Activated effector memory CD4-positive, alpha-beta T cell treated with Interleukin-2 at 50 U/mL for 16 hours (primary cell): ENCODE measurements at places on chromosomes 2 and 18.

DNA sequence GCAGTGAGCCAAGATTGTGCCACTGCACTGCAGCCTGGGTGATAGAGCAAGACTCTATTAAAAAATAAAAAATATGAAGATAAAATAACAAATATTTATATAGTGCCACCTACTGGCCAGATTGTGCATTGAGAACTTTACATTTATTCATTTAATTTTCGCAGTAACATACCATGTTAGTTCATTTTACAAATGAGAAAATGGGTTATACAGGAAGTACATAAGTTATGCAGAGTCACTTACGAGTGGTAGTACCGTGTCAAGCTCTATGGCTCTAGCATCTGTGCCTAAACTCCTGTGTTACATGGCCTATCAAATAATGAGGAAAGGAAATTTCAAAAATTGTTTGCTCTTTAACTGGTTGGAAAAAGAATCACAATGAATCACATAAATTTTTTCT is 27.9 kb downstream of the RIF1 start:
- no peak for DNase-seq

GRCh38 chr2:86237172-86237571 is 37.9 kb downstream of the MRPL35 start:
- DNase-seq = no peak

DNA sequence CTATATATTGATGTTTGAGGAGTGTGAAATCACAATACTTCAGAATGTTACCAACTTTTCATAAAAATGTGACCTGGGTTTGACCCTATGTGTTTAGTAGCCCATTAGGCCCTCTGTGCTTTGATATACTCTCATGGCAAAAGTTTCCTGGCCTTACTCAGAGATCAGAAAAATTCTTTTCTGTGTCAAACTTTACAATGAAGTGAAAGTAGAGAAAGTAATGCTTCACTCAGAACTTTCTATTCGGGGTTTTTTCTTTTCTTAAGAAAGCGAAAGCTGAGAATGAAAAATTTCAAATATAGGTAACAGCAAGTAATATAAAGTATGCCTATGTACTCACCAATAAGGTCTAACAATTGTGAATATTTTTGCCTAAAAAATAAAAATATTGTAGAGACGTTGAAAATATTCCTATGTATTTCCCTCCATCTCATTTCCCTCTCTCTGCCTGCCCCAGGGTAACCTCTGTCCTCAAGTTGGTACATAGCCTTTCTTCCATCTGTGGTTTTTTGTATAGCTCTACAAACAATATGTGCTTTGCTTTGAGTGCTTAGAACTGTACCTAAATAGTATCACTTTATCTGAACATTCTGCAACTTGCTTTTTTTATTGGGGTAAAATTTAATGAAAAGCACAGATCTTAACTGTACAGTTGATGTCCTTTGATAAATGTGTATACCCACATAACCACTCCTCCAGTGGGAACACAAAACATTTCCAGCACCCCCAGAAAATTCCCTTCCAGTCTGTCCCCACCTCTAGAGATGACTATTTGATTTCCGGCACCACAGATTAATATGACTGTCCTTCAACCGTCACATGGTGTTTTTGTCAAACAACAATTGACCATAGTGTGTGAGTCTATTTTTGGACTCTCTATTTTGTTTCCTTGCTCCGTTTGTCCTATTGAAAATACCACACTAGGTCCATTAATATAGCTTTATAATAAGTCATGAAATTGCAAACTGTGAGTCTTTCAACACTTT is 10.3 kb upstream of the ACKR3 start:
- no peak for DNase-seq

GRCh38 chr18:34926683-34927082 is 114.5 kb upstream of the MAPRE2 start:
- no peak for DNase-seq

GRCh38 chr2:86274265-86274917 is 63.0 kb downstream of the REEP1 start:
- DNase-seq = no peak

DNA sequence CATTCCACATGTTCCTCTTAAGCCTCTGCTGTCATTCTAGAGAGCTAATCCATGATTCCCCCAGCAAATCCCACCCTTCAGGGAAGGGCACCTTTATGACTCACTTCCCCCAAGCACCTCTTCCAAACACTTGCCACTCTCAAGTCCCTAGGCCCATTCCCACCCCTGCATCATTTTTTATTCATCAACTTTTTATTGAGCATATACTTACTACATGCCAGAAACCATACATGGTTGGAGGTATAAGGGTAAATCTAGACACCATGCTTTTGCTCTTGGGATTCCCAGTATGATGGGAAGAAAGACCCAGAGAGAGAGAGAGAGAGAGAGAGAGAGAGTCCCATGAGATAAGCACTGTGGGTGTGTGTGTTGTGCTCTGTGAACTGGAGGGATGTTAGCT is 87.9 kb downstream of the MAPK4 start:
- no peak for DNase-seq

- no peak for DNase-seq
Measured at GRCh38 chr2:52805901-52806410, 961.6 kb upstream of the CHAC2 start.

DNA sequence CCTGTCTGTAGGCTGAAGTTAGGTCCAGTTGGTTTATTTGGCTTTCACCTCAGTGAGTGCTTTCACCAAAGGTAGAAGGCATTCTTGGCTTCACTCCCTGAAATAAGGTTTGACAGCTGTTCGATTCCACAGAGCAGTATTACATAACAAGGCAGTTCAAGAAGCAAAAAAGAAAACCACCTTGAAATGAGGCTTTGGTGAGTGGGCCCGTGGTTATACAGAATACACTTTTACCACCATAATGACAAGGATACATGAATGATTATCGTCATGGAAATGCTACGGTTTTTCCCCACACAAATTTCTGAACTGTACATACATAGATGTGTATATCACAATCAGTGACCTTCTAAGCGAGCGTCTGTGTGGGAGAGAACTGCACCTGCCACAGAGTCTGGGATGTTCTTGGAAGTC is 80.0 kb upstream of the CHRNA1 start:
- DNase-seq = no peak

DNA sequence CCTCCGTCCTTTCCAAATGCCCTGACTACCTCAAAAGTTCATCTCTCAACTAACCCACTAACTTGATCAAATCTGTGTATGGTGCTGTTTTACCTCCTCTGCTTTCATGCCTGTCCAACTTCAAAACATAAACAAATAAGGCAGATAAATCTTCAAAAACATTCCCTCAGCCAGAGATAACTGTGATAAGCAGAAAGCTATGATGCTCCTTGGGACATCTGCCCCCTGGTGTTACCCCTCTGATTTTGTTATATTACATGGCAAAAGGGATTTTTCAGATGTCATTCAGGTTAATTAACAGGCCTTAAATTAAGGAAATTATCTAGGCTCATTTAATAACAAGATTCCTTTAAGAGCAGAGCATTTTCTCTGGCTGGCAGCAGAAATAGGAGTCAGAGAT is 810.8 kb upstream of the CHAC2 start:
- DNase-seq = no peak

DNA sequence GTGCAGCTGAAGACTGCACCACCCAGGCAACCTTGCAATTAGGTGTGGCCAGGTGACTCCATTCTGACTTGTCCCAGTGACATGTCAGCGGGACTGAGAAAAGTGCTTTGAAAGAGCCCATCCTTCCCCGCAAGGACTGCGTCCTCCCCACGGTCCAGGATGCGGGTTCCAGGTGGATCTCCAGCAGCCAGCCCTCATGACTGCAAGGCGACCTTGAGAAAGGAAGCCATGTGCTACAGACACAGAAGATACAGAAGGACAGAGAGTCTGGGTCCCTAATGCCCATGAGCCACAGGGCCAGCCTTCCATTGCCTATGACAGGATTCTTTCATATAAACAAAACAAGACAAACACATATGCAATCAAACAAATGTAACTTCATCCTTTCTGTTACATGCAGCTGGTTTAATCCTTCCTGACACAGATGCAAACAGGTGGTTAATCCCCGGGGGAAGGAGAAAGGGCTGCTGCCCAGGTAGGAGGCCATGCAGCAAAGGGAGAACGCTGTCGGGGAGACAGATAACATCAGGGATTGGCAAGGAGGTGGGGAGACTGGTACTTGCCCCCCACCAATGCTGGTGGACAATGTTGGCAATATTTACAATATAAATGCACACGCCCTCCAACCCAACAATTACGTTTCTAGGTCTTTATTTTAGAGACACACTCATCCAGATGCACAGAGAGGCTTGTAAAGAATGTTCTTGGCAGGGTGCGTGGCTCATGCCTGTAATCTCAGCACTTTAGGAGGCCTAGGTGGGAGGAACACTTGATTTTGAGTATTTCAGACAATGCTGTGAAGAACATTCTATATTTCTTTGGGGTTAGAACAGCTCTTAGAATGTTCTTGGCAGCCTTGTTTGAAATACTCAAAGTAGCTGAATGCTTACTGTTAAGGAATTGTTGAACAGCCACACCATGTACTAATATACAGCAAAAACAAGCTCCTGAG is 64.8 kb downstream of the NCAPH start:
- no peak for DNase-seq

DNA sequence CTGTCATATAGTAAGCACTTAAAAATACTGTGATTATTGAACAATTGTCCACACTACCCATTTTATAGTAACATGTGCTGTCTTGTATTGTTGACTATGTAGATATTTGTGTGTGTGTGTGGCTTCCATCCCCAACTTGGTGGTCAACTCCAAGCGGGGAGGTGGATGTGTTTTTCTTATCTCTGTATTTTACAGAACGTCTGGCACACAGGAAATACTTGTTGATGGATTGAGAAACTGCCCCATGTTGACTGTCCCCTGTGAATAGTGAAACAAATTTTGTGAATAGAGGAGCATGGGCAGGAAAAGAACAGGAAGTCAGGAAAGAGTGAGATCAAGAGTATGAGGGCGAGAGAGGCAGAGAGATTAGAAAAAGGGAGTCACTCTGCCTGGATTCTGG is 83.6 kb downstream of the CELF4 start:
- no peak for DNase-seq
